SJCRH30 (cell line): ENCODE measurements at places on chromosomes 7 and 10.

DNA sequence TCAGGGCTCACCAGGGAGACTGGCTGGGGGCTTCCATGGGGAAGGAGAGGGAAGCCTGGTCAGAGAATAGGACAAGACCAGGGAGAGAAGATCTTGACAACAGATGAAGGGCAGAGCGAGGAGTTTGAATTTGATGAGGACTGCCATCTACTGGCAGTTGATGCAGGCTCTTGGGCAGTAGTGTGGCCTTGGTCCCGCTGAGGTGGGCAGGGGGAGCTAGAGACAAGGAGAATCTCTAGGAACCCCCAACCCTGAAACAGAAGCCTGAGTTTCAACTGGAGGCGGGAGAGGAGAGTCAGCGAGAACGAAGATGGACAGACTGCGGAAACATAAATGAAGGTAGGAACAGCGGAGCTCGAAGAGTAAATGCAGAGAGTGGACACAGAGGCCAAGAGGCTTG lies 81.0 kb downstream of the PPP1R3C start:
- H3K36me3 ChIP-seq = no peaks in the 10 kb centered on the region
- H3K4me3 ChIP-seq = no peak overlapping the region
- DNase-seq = peak; percentile 51
- H3K4me1 ChIP-seq = no peaks in the 10 kb centered on the region
- H3K27me3 ChIP-seq = no peaks in the 10 kb centered on the region
- H3K27ac ChIP-seq = no peak overlapping the region

DNA sequence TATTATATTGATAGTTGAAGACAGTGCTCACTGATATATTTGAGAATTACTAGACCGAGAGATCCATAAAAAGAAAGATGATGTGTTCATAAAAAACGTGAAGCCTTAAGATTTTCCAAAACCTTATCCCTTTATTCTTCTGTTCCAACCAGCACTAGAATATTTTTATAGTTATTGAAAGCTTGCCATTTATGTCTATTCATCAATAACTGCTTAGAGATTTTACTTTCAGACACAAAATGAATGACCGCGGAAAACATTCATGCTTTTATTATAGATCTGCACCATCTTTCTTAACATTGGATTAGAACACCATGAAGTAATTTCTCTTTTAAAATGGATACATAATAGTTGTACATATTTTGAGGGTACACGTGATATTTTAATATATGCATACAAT lies 77.6 kb downstream of the FBXL13 start:
- H3K27ac ChIP-seq = no peak overlapping the region
- no peak for DNase-seq
- H3K4me3 ChIP-seq = no peak overlapping the region
- H3K36me3 ChIP-seq = no peaks in the 10 kb centered on the region
- H3K27me3 ChIP-seq = no peaks in the 10 kb centered on the region

DNA sequence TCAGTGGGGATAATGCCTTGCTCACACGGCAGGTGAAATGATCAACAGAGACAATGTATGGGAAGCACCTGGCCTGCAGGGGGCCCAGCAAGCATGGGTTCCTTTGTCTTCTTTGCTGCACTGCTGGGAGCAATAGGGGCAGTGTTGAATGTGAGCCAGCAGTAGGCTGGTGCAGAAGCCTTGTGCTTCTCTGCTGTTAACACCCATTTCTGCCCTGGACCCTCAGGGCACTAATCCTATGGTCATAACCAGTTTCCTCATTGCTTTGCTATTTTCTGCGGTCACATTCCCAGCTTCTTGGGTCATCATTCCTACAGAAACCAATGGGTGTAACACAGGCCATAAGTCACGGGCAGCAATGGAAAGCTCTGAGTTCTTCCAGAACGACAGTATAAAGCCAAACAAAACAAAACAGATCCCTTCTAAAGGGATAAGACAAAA lies 10.9 kb upstream of the LGI1 start:
- H3K27ac ChIP-seq = peak overlapping the region; percentile 78
- no peaks in the 10 kb centered on the region for H3K27me3 ChIP-seq
- H3K4me3 ChIP-seq = no peak overlapping the region
- no peaks in the 10 kb centered on the region for H3K36me3 ChIP-seq
- DNase-seq = peak; percentile 90

GRCh38 chr7:8515640-8516185 lies 82.3 kb downstream of the NXPH1 start:
- H3K27ac ChIP-seq = no peak overlapping the region
- H3K27me3 ChIP-seq = no peaks in the 10 kb centered on the region
- H3K4me1 ChIP-seq = peaks cover 11% of the 10 kb centered on the region
- no peak for DNase-seq

GRCh38 chr10:123537188-123537961 lies 128.8 kb upstream of the GPR26 start:
- no peaks in the 10 kb centered on the region for H3K27me3 ChIP-seq
- DNase-seq = no peak
- H3K36me3 ChIP-seq = no peaks in the 10 kb centered on the region
- H3K4me3 ChIP-seq = no peak overlapping the region
- no peaks in the 10 kb centered on the region for H3K4me1 ChIP-seq
- H3K27ac ChIP-seq = no peak overlapping the region

GRCh38 chr7:44534087-44534486 lies 7.0 kb downstream of the NPC1L1 start:
- no peaks in the 10 kb centered on the region for H3K36me3 ChIP-seq
- no peak overlapping the region for H3K4me3 ChIP-seq
- no peak overlapping the region for H3K27ac ChIP-seq
- H3K4me1 ChIP-seq = no peaks in the 10 kb centered on the region
- H3K27me3 ChIP-seq = no peaks in the 10 kb centered on the region
- DNase-seq = no peak

GRCh38 chr7:17786314-17786852 lies 153.9 kb downstream of the SNX13 start:
- no peak for DNase-seq
- H3K27ac ChIP-seq = no peak overlapping the region

DNA sequence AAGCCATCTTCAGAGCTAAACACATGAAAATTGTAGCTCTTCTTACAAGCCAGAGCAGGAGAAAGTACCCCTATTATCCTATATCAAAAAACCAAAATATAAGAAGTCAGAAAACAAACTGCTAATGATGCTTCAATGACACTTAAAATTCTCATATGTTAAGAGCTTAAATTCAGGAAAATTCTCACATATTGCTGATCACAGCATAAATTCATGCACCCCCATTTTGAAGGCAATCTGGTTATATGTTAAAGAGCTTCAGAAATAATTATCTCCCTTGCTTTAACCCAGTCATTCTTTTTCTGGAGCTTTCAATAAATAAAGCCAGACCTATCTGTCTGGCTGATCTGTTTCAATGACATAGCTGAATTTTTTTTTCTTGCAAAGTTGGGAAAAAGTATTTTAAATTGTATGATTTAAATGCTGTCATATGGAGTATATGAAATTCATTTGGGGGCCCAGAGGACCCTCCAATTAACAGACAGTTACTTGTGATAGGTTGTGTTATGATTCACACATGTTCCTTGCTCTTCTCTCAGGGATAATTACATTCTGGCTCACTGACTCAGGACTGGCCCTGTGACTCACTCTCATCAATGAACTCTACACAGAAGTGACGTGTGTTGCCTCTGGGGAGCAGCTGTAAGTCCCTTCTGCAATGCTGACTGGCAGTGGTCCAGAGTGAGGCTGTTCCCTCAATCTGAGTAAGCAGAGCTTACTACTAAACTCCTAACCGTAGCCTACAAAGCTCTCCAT lies 85.2 kb downstream of the HGF start:
- no peak overlapping the region for H3K4me3 ChIP-seq
- peaks cover 7% of the 10 kb centered on the region for H3K4me1 ChIP-seq
- no peaks in the 10 kb centered on the region for H3K36me3 ChIP-seq
- no peak overlapping the region for H3K27ac ChIP-seq
- no peaks in the 10 kb centered on the region for H3K27me3 ChIP-seq

DNA sequence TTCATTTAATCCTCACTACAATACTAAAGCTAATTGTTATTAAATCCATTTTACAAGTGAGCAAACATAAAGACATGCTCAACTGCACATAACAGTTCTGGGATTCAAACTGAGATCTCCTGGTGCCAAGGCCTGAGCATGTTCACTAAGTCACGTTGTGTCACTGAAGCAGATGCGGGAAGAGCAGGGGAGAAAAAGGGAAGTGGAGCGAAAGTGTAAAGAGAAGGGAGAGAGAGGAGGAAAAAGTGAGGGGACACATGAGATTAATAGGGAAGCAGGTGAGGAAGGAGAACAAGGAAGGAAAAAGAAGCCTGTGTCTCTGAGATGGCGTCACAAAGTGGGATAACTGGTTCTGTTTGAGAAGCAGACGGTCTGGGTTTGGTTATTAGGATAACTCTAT lies 38.9 kb upstream of the KAT6B start:
- no peak overlapping the region for H3K27ac ChIP-seq
- no peaks in the 10 kb centered on the region for H3K4me1 ChIP-seq
- no peaks in the 10 kb centered on the region for H3K36me3 ChIP-seq
- no peak for DNase-seq

DNA sequence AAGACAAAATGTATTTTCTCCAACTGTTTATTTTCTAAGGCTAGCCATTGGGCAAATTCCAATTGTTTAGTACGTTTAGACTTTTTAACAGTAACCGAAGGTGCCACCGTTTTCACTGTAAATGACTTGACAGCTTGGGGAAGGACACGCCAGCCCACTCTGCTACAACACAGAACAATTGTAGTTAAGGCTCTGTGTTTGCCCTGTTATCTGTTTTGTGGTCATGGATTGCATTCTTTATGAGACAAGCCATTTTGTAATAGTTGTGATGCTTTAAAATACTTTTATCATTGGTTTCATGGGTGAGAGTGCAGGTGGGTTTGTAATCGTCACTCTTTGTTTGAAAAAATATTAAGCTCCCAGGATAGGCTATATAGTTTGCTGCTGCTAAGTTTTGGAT lies 6.6 kb upstream of the PITRM1 start:
- no peak overlapping the region for H3K27ac ChIP-seq
- H3K4me1 ChIP-seq = no peaks in the 10 kb centered on the region
- DNase-seq = no peak

- H3K27me3 ChIP-seq = no peaks in the 10 kb centered on the region
- H3K4me3 ChIP-seq = no peak overlapping the region
- peak overlapping the region; percentile 50; the same call in 1 of the 2 replicates for H3K27ac ChIP-seq
- no peaks in the 10 kb centered on the region for H3K36me3 ChIP-seq
- peaks cover 20% of the 10 kb centered on the region for H3K4me1 ChIP-seq
These were observed 98.2 kb upstream of the DKK1 start for GRCh38 chr10:52215745-52216361.

- H3K4me3 ChIP-seq = no peak overlapping the region
- H3K36me3 ChIP-seq = no peaks in the 10 kb centered on the region
- H3K27me3 ChIP-seq = no peaks in the 10 kb centered on the region
- no peaks in the 10 kb centered on the region for H3K4me1 ChIP-seq
These were observed 873.1 kb upstream of the PHF14 start for GRCh38 chr7:10100572-10100971.

DNA sequence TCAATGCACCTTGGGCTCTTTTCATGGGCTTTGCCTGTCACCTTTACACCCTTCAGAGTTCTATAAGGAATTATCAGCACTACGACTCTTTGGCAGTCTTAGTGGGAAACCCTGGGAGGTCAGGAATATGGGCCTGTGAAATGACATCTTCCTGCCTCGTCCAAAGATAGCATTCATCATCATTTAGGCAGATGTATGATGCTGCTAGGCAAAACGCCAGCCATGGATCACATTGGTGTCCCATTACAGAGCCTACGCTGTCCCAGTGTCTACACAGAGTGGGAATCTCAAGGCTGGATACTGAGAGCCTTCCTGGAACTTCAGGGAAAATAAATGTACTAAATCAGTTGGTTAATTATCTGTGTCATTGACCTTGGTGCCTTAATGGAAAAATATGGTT lies 259.4 kb upstream of the CELF2 start:
- DNase-seq = peak; percentile 59
- no peak overlapping the region for H3K4me3 ChIP-seq
- no peaks in the 10 kb centered on the region for H3K27me3 ChIP-seq
- H3K27ac ChIP-seq = no peak overlapping the region
- 0 out of 2 replicates have a peak, but pooled peaks cover 5% of the 10 kb centered on the region for H3K4me1 ChIP-seq

DNA sequence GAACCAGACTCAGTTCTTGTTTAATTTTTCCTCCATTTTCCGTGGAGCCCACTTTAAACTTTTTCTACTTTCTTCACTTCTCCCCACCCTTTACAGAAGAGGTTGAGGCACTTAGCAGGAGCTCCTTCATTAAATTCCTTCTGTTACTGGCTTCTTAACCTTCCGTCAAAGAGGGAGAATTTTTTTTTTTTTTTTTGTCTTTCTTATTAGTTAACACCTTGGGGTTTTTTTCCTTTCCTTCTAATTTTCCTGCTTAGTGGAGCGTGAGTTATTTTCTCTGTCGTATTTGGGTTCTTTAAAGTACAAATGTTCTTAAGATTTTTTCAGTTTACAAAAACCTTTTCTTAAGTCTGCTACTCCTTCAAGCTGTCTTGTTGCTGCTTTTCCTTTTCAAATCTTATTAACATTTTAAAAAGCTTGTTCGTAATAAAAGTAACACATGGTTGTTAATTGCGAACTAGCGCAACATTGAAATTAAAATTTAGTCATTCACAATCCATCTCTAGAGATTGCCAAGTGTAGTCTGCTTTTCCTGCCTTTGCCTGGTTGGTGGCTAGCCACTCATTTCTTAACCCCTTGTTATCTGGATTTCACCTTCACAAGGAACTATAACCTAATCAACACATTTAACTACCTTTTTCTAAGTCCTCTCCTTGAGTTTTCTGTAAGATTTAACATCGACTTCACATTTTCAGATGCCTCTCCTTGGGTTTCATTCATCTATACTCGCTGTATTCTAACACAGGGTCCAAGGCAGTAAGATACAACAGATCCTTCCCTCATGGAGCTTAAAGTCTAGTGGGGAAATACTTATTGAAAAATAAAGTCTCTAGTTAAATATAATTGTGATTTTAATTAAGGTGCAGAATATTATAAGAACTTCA lies 2.0 kb downstream of the BMPR1A start:
- no peaks in the 10 kb centered on the region for H3K27me3 ChIP-seq
- no peaks in the 10 kb centered on the region for H3K4me1 ChIP-seq
- peak overlapping the region; percentile 74 for H3K4me3 ChIP-seq
- H3K27ac ChIP-seq = no peak overlapping the region

- no peaks in the 10 kb centered on the region for H3K4me1 ChIP-seq
- DNase-seq = no peak
These were observed 12.0 kb downstream of the TET1 start for GRCh38 chr10:68572151-68572550.

GRCh38 chr10:79379512-79380124 lies 32.3 kb downstream of the PPIF start:
- H3K36me3 ChIP-seq = peaks cover 5% of the 10 kb centered on the region; the same call in 1 of the 2 replicates
- peaks cover 36% of the 10 kb centered on the region for H3K4me1 ChIP-seq

DNA sequence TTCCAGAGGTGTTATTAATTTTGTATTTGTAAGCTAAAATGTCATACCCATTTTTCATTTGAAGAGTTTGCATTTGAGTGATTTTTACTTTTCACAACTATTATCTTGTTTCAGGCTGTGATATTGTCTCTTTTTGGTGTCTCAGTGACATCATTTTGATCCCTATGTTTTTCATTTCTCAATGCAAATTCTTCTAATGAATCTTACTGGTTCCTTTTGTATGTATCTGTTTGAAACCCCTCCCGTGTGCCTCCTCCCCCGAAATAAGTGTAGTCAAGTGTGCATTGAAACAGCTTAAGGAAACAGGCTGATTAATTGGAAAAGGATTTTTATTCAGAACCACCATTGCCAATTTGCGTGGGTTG lies 77.8 kb downstream of the SHH start:
- H3K4me3 ChIP-seq = no peak overlapping the region
- no peaks in the 10 kb centered on the region for H3K4me1 ChIP-seq
- H3K36me3 ChIP-seq = peaks cover 23% of the 10 kb centered on the region
- no peaks in the 10 kb centered on the region for H3K27me3 ChIP-seq
- H3K27ac ChIP-seq = no peak overlapping the region
- DNase-seq = no peak
